ENCODE measurements at places on chromosomes 3 and 15.

DNA sequence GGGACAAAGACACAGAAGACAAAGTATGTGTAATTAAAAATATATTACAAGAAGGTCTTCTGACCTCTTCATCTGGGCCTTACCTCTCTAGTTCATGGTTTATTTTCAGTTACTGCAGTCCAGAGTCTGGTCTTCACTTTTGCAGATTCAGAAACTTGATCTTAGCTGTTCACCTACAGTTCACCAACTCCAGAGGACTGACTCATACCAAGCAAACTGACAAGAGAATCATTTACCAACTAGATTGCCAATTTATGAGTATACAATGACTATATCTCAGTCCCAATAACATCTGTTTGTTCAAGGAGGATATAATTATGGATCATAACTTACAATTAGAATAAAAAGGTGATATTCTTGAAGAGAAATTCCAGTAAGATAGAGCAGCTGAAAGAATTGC lies 9.0 kb downstream of the P2RY1 start:
- H3K4me3 ChIP-seq: no peak overlapping the region
- H3K27me3 ChIP-seq: no peaks in the 10 kb centered on the region

GRCh38 chr3:169591983-169592644 lies 71.4 kb downstream of the MECOM start:
- H3K4me1 ChIP-seq: no peaks in the 10 kb centered on the region
- no peak for DNase-seq
- H3K4me3 ChIP-seq: no peak overlapping the region
- H3K27ac ChIP-seq: no peak overlapping the region

DNA sequence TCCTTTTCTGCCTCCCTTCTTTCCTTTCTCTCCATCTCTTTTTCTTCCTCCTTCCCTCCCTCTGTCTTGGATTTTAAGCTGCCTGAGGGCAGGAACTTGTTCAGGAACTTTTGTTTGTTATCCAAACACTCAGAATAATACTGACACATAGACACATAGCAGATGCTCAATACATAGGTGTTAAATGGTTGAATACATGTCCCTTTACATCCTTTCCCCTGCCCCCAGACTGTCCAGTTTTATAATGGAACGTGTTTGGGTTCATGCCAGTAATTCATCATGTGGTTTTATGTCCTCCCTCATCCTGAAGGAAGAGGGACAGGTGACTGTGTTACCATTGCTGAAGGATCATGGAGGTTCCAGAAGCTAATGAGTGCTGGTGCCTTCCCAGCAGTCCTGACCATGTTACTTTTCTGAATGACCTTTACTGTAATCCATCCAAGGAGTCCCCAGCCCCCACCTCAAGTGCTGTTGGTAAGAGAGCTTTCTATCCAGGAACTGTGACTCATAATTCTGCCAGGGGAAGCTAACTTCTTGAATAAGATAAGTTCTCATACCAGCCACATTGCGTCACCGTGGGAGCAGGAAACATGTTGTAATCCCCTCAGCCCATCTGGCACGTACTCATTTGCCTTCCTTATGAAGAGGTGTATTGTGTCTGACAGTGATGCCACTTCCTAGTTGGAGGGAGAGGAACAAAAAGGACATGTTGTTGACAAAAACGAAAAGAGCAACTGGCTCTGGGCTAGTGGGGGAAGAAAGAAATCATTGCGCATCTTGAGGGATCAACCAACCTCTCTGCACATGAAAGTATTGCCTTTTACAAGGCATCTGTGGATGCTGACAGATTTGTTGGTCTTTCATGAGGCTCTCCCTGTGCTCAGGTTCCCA lies 52.4 kb downstream of the IL1RAP start:
- no peak overlapping the region for H3K27ac ChIP-seq
- no peak overlapping the region for H3K4me3 ChIP-seq
- DNase-seq: peak; percentile 100
- no peaks in the 10 kb centered on the region for H3K36me3 ChIP-seq
- H3K4me1 ChIP-seq: peaks cover 17% of the 10 kb centered on the region
- H3K27me3 ChIP-seq: no peaks in the 10 kb centered on the region

- no peak overlapping the region for H3K27ac ChIP-seq
- no peaks in the 10 kb centered on the region for H3K27me3 ChIP-seq
- H3K36me3 ChIP-seq: no peaks in the 10 kb centered on the region
- no peaks in the 10 kb centered on the region for H3K4me1 ChIP-seq
- no peak overlapping the region for H3K4me3 ChIP-seq
- no peak for DNase-seq
These were observed 53.7 kb downstream of the LSAMP start for GRCh38 chr3:116391296-116392201.

GRCh38 chr3:11236588-11237461 lies 35.4 kb upstream of the ATG7 start:
- no peak for DNase-seq
- no peaks in the 10 kb centered on the region for H3K36me3 ChIP-seq
- H3K27me3 ChIP-seq: no peaks in the 10 kb centered on the region
- H3K4me3 ChIP-seq: no peak overlapping the region

- DNase-seq: no peak
- H3K27ac ChIP-seq: no peak overlapping the region
- H3K27me3 ChIP-seq: no peaks in the 10 kb centered on the region
These were observed 234.3 kb downstream of the TLE3 start for GRCh38 chr15:69863446-69863845.

DNA sequence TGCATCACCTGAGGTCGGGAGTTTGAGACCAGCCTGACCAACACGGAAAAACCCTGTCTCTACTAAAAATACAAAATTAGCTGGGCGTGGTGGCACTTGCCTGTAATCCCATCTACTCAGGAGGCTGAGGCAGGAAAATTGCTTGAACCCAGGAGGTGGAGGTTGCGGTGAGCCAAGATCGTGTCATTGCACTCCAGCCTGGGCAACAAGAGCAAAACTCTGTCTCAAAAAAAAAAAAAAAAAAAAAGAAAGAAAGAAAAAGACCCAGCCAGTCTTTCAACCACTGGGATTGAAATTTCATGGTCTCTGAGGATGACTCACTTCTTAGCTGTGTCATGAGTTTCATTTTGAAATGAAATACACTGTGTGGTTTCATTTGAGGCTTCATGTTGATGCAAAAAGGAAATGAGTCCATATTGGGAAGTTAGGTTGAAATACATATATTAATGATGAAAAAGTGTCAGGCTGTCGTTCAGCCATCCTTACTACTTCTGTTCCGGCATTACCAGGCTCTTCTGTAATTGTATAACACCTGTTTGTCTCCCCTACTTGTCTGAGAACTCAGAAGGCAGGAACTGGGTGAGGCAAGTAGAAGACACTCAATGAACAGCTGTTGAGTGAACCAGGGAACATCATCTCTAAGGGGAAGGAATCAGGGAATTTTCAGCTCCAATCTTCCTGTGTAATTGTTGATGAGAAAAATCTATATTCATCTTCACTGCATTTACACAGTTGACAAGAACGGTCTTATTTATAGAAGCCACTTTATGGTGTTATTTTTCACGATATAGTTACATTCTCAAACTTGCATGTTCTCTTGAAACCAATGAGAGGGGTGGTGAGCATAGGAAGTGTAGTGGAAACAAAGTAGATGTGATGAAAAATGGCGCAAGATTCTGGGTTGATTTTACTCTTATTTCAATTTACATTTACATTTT lies 87.4 kb downstream of the NFKBIZ start:
- no peaks in the 10 kb centered on the region for H3K27me3 ChIP-seq
- peaks cover 79% of the 10 kb centered on the region for H3K4me1 ChIP-seq
- peak overlapping the region; percentile 90 for H3K27ac ChIP-seq
- peak; percentile 88 for DNase-seq
- H3K4me3 ChIP-seq: peak overlapping the region; percentile 59

GRCh38 chr3:127165036-127165435 lies 27.9 kb upstream of the PRR23E start:
- DNase-seq: no peak
- no peak overlapping the region for H3K4me3 ChIP-seq
- H3K27me3 ChIP-seq: no peaks in the 10 kb centered on the region
- no peak overlapping the region for H3K27ac ChIP-seq
- H3K4me1 ChIP-seq: no peaks in the 10 kb centered on the region

GRCh38 chr15:81183439-81183775 lies 13.3 kb upstream of the IL16 start:
- H3K27ac ChIP-seq: no peak overlapping the region
- peaks cover 15% of the 10 kb centered on the region for H3K4me1 ChIP-seq
- peak; percentile 2 for DNase-seq
- no peak overlapping the region for H3K4me3 ChIP-seq

DNA sequence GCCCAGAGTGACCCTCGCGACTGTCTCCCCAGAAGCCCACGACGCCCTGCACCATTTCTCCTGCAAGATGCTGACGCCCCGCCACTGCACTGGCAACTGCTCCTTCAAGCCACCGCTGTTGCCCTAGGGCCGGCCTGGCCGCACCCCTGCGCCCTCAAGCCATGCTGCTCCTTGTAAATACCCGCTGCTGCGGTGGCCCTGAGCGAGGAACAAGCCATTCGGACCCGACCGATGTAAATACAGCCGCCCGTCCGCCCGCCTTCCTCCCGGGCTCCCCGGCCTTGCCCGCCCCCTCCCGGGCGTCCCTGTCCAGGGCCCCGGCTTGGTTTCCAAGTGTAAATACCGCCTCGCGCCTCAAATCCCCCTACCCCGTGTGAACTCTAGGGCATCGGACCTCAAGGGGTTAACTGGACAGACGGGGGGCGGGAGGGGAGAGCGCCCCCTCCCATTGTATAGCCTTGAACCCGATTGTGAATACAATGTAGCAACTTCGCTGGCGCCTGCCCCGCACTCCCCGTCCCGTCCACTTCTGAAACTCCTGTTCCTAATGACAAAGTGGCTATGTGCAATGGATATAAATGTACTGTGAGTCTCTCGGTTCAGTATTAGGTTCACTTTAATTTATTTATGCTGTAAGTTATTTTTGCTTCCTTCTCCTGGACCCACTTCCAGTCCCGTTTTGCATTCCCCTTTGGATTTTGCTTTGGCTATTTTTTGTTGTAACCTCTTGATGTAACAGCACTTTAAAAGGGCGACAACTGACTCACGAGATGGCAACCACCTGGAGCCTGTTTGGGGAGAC lies 5.9 kb downstream of the RNU6-1 start:
- DNase-seq: peak; percentile 32
- H3K4me3 ChIP-seq: no peak overlapping the region
- no peaks in the 10 kb centered on the region for H3K36me3 ChIP-seq
- peaks cover 72% of the 10 kb centered on the region for H3K4me1 ChIP-seq
- H3K27me3 ChIP-seq: peaks cover 77% of the 10 kb centered on the region
- no peak overlapping the region for H3K27ac ChIP-seq

DNA sequence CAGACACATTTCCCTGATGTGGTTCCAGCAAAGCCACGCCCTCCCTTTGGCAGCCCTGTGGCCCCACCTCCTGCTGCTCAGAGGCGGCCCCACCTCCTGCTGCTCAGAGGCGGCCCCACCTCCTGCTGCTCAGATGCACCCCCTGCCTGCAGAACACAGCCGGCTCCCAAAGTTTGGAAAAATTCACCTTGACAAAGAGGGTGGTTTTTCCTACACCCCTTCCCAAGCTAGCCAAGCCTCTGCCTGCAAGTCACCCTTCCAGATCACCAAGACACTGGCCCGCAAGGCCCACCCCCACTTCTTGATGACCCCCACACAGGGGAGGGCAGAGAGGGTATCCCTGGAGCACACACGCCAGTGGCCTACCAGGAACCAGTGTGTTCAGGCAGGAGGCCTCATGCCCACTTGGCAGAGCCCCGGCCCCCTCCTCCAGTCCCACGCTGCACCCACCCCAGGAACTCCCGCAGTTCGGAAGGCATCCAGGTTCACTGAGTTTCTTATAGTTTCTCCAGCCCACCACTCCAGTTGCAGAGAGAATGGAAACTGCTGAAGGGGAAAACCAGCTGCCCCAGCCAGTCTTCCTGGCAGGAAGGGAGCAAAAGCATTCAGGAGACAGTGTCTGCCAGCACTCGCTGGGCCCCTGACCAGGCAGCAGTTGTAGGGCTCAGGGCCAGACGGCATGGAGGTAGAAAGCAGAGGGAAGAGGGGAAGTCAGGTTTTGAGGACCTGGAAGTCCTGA lies 2.3 kb upstream of the HAPLN3 start:
- peaks cover 18% of the 10 kb centered on the region for H3K4me1 ChIP-seq
- H3K27ac ChIP-seq: no peak overlapping the region
- H3K36me3 ChIP-seq: no peaks in the 10 kb centered on the region
- DNase-seq: peak; percentile 28
- no peak overlapping the region for H3K4me3 ChIP-seq

DNA sequence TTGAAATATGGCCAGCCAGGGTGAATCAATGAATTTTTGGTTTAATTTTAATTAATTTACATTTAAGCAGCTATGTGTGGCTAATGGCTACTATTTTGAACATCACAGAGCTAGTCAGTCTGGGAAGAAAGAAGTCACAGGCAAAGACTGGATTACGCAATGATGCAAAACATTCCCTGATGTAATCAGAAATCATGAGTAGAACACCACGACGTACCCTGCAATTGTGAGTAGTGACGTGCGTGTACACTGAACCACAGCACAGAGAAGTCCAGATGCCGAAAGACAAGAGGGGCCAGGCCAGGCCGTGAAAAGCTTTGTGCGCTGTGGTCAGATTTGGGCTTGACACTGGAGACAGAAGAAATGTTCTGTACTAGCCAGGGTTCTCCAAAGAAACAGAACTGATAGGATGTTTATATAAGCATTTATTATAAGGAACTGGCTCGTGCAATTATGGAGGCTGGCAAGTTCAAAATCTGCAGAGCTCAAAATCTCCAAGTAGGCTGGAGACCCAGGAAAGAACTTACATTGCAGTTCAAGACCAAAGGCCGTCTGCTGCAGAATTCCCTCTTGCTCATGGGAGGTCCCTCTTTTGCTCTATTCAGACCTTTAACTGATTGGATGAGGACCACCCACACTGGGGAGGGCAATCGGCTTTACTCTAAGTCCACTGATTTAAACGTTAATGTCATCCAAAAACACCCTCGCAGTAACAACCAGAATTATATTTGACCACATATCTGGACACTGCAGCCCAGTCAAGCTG lies 44.6 kb downstream of the SH3BP5 start:
- peak overlapping the region; percentile 77 for H3K27ac ChIP-seq
- peak; percentile 97 for DNase-seq
- H3K27me3 ChIP-seq: no peaks in the 10 kb centered on the region
- peaks cover 64% of the 10 kb centered on the region for H3K4me1 ChIP-seq
- no peak overlapping the region for H3K4me3 ChIP-seq

GRCh38 chr3:144106970-144107369 lies 135.3 kb downstream of the DIPK2A start:
- H3K4me1 ChIP-seq: no peaks in the 10 kb centered on the region
- no peak overlapping the region for H3K4me3 ChIP-seq
- no peaks in the 10 kb centered on the region for H3K36me3 ChIP-seq
- H3K27me3 ChIP-seq: no peaks in the 10 kb centered on the region
- no peak for DNase-seq

- no peak overlapping the region for H3K27ac ChIP-seq
- no peaks in the 10 kb centered on the region for H3K27me3 ChIP-seq
- DNase-seq: no peak
- no peaks in the 10 kb centered on the region for H3K4me1 ChIP-seq
- H3K36me3 ChIP-seq: no peaks in the 10 kb centered on the region
These were observed 20.3 kb upstream of the NR2E3 start for GRCh38 chr15:71790081-71790480.

- peaks cover 96% of the 10 kb centered on the region for H3K36me3 ChIP-seq
- no peaks in the 10 kb centered on the region for H3K4me1 ChIP-seq
- no peak for DNase-seq
- H3K4me3 ChIP-seq: no peak overlapping the region
These were observed 23.9 kb downstream of the SEC22C start for GRCh38 chr3:42557854-42558253.

All from CD14-positive monocyte (primary cell).